ENCODE measurements at places on chromosomes 5 and 9.
A peak's percentile ranks its signal among the peaks of the same experiment; 100 is the strongest.

DNA sequence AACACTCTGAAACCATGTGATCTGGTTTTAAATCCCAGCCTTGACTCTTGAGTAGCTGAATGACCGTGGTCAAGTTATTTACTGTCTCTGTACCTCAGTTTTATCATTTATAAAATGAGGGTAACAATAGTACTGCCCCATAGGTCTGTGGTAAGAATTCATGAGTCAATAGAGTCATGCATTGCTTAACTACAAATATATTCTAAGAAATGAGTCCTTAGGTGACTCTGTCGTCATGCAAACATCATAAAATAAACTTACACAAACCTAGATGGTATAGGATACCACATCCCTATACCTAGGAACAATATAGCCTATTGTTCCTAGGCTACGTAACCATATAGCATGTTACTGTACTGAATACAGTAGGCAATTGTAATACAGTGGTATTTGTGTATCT is 20.3 kb upstream of the ABCA1 start:
- peak; percentile 28 for DNase-seq

DNA sequence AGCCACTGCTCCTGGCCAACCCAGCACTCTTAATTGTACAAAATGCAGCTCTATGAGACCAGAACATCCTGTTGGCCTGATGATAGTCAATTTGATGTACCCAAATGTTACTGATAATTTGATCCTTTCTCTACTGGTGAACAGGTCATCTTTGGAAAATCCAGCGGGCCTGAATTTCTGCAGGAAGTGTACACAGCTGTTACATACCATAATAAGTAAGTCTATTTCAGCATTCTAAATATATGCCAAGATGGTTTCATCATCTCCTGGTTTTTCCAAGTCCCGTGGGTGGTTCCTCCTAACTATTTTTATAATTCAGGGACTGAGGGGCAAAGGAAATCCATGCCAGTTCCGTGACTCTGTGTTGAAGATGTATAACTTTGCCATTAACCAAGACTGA is 155.4 kb downstream of the DOCK8 start:
- DNase-seq, result no peak

- no peak for DNase-seq
These were observed 126.0 kb upstream of the ACO1 start for GRCh38 chr9:32258482-32258881.

DNA sequence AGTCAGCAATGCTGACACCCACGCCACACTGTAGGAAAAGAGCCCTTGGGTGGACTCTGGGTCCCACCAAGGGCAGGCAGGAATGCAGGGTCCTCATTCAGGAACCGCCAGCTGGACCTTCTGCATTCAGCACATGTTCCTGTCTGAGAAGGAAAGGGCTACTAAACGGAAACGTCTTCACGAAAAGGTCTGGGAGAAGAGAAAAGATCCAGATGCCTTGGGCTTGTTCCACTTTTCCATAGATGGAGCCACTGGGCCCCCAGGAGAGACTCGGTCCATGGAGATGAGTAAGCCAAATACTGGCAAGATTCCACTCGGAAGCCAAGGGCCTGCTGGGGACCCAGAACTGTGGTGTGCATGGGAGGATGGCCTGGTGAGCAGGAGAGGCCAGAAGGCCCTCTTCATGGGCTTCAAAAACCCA is 38.4 kb downstream of the LHFPL2 start:
- no peak for DNase-seq

DNA sequence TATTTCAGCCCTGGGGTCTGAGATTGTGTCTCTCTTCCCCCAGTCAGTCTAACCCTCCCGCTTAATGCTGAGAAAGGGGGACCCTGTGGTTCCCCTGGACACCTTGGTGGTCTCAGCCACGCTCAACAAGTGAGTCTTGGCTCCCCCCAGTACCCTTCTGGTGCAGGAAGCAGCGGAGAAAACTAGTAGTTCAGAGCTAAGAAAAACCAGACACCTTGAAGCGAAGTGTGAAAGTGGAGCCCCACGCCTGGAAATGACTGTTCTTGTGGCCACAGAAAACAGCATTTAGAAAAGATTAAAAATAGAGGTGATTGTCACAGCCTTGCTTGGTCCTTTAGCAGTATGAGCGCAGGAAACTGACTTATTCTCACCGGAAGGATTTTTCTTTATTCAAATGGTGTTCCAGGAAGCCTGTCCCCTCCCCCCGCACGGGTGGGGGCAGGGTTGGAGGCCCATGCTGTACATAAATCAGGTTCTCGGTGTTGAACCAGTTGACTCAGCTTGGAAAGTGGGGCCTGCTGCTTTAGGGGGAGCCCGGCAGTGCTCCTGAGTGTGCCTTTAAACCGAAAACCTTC is 8.1 kb downstream of the ARPC5L start:
- DNase-seq, result no peak
